Stimulated activated CD4-positive, alpha-beta T cell treated with anti-CD3 and anti-CD28 coated beads, Interleukin-4, amount 100 ng/mL, for 48 hours (primary cell): ENCODE measurements at places on chromosomes 3 and 15.

- DNase-seq: no peak
Observed at GRCh38 chr15:98551936-98552562, 96.3 kb upstream of the IGF1R start.

- DNase-seq: no peak
Observed at GRCh38 chr3:8990266-8991215, 27.3 kb upstream of the RAD18 start.

DNA sequence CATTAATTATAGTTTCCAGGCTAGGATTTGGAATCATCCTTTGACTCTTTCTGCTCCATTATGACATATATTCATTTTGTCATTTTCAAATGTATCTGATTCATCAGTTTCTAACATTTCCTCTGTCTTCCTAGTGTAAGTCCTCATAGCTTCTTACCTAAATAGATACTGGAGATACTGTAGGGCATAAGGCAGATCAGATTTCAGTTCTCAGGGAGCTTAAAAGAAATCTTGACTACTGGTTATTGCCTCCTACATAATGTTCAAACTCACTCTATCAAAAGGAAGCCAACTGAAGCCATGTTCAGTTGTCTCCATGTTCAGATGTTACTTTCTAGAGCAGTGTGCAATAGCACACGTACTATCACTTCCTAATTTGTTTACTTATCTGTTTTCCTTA lies 29.6 kb upstream of the CTDSPL2 start:
- no peak for DNase-seq

DNA sequence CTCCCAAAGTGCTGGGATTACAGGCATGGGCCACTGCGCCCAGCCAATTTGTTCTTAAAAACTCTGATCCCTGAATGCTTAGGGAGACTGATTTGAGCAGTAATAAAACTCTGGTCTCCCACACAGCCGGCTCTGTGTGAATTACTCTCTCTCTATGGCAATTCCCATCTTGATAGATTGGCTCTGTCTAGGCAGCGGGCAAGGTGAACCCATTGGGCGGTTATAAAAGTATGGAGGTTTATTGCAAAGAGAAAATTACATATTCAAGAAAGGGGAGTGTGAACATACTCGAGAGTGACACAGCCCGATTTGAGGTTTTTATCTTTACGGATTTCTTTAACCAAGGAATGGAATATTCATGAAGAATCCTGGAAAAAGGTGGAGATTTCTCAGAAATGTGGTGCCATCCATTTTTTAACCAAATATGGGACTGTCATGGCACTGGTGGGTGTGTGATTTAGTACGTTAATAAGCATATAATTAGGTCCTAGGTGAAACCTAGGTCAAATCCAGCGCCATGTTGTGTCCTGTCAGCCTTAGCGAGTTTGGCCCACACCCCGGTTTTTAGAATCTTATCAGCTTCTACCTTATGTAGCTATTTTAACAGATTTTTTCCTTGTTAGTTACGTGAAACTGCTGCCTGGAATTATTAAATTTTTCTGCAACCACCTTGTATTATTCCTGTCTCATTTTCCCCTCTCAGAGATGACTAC lies 7.2 kb upstream of the GMPS start:
- no peak for DNase-seq

- no peak for DNase-seq
Observed at GRCh38 chr3:71987089-71987735, 202.3 kb upstream of the PROK2 start.

- DNase-seq: no peak
Observed at GRCh38 chr3:155362808-155363689, 69.6 kb upstream of the STRIT1 start.

- no peak for DNase-seq
Observed at GRCh38 chr3:60217156-60217911, 1033.9 kb downstream of the FHIT start.

- no peak for DNase-seq
Observed at GRCh38 chr3:114379266-114379665, 85.4 kb downstream of the TIGIT start.

GRCh38 chr15:70152070-70152480 lies 54.4 kb upstream of the TLE3 start:
- no peak for DNase-seq

DNA sequence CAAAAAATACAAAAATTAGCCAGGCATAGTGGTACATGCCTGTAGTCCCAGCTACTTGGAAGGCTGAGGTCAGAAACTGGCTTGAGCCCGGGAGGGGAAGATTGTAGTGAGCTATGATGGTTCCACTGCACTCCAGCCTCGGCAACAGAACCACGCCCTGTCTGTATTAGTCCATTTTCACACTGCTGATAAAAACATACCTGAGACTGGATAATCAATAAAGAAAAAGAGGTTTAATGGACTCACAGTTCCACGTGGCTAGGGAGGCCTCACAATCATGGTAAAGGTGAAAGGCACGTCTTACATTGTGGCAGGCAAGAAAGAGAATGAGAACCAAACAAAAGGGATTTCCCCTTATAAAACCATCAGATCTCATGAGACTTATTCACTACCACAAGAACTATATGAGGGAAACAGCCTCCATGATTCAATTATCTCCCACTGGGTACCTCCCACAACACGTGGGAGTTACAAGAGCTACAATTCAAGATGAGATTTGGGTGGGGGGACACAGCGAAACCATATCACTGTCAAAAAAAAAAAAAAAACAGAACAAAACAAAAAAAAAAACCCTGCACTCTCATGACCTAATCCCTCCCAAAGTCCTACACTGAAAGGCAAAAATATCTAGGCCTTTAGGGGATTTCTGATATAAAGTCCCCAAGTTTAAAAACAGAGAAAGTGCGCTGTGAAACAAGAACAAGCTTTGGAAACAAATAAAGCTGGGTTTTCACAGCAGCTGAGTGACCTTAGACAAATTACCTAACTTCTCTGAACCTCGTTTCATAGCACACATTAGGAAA lies 224.7 kb downstream of the IGSF11 start:
- no peak for DNase-seq

- no peak for DNase-seq
Observed at GRCh38 chr15:31975830-31976229, 54.5 kb upstream of the CHRNA7 start.

- no peak for DNase-seq
Observed at GRCh38 chr3:155859859-155860258, 5.6 kb upstream of the SLC33A1 start.

GRCh38 chr3:152381881-152382295 lies 113.2 kb downstream of the MBNL1 start:
- no peak for DNase-seq

- DNase-seq: no peak
Observed at GRCh38 chr15:71612869-71613268, 197.5 kb upstream of the NR2E3 start.

GRCh38 chr3:69738315-69738714 lies 949 bp upstream of the MITF start:
- no peak for DNase-seq

DNA sequence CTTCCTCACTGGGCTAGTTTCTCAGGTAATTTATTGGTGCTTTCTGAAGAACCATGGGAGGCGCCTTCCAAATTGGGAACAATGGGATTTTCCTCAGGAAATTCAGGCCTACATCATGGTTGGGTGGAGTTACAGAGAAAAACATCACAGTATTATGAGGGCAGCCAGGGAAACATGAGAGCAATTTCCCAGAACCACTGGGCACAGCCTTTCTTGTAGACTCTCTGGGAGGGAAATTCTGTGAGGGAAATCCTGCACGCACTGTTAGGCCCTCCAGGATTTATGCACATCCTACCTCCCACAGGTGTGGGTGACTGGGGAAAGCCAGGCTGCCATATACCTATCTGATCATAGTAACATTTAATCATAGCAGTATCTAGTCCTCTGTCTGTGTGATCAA lies 13.2 kb downstream of the POPDC2 start:
- no peak for DNase-seq

- DNase-seq: peak; percentile 82
Observed at GRCh38 chr3:31532587-31533168, at the start of gene STT3B. STT3B (plus strand) TSS chr3:31532925; CDS start chr3:31532999, 74 bp downstream.

GRCh38 chr3:59469948-59470723 lies 420.3 kb upstream of the CFAP20DC start:
- no peak for DNase-seq

DNA sequence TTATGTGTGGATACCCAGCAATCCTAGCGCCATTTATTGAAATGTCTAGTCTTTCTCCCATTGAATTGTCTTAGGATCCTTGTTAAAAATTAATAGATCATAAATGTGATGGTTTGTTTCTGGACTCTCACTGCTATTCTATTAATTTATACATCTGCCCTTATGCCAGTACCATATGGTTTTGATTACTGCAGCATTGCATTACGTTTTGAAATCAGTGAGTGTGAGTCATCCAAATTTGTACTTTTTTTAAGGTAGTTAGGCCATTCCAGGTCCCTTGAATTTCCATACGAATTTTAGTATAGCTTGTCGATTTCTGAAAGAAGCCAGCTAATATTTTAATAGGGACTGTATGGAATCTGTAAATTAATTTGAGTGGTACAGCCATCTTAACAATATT lies 648.6 kb upstream of the ZNF385D start:
- no peak for DNase-seq

GRCh38 chr15:42681119-42681518 lies 55.8 kb downstream of the CDAN1 start:
- DNase-seq: no peak

DNA sequence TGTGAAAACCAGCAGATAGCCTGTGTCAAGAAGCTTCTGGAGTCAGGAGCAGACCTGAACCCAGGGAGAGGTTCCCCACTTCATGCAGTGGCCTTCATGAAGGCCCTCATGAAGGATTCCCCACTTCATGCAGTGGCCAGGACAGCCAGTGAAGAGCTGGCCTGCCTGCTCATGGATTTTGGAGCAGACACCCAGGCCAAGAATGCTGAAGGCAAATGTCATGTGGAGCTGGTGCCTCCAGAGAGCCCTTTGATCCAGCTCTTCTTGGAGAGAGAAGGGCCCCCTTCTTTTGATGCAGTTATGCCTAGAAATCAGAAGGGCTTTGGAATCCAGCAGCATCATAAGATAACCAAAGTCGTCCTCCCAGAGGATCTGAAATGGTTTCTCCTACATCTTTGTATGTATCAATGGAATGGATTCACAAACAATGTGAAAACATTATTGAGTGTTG lies 103.9 kb upstream of the CHD2 start:
- no peak for DNase-seq

- DNase-seq: no peak
Observed at GRCh38 chr15:90230071-90230494, 3.7 kb downstream of the CIB1 start.

GRCh38 chr3:10419637-10420232 lies 85.7 kb downstream of the ATP2B2 start:
- DNase-seq: peak; percentile 31

- DNase-seq: no peak
Observed at GRCh38 chr3:79917561-79917960, 149.8 kb upstream of the ROBO1 start.

GRCh38 chr3:155391104-155391503 lies 97.6 kb upstream of the STRIT1 start:
- DNase-seq: no peak

DNA sequence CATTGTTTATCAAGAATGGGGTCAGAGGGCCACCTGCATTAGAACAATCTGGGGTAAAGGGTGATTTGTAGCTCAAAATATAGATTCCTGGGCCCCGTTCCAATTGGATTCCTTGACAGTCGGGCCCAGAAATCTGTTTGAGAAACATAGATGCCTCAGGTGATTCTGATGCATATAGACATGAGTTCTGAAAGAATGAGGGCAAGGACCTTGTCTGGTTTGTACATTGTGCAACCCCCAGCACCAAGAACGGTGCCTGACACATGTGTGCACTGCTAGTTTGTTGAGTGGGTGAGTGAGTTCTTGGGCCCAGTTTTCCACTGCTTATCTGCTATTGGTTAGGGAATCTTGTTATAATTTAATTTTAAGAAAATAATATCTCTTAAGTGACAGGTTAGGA lies 16.6 kb downstream of the CRYBG3 start:
- DNase-seq: no peak

DNA sequence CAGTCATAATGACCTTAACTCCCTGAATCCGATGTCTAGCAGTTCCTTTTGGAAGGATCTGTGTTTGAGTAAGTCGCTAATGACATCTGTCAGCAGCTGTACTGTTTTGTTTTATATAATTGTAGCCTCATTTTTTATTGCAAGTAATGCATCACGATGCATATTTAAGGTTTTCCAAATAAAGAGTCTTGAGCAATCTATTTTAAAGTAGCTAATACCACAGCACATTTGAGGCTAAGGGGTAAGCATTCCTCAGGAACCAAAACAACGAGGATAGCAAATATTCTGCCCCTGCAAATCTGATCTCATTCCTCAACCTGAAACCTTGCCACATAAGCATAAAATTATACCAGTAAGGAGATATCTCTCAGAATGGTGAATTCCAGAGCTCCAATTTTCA lies 98.7 kb downstream of the TBC1D5 start:
- DNase-seq: no peak

GRCh38 chr3:14539742-14540491 lies at the start of gene GRIP2:
GRIP2 (minus strand) TSS chr3:14540342; CDS start chr3:14540308, 34 bp downstream.
- DNase-seq: no peak

GRCh38 chr3:170144437-170144843 lies 37.1 kb downstream of the PHC3 start:
- DNase-seq: no peak

DNA sequence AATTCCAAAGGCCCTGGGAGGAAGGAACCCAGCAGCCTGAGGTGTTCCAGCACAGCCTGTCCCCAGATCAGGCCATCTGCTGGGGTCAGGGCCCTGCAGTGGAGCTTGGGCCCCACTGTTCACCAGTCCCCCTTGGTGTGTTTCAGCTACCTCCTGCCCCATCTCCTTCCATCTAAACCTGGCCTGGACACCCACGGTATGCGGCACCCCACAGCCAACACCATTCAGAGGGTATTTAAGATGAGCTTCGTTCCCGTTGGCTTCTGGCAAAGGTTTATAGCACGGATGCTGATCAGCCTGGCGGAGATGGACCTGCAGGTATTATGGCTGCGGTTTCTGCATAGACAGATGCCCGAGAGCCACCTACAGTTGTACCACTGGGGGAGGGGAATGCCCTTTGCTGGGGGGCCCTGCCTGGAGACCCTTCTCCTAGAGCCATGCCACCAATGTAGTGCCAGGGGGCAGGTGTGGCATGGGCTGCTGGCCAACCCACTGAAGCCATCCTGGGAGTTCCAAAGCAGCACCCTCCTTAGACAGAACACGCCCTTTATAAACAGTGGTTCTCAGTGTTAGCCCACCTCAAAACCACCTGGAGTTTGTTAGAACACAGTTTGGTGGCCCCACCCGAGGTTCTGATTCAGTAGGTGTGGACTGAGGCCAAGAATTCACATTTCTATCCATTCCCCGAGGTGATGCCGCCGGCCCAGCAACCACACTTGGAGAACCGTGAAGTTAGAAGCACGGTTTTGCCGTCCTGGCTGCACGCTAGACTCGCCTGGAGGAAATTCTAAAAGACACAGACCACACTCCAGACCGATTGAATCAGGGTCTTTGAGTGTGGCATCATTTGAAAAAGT lies 126.9 kb downstream of the LRRK1 start:
- DNase-seq: no peak

DNA sequence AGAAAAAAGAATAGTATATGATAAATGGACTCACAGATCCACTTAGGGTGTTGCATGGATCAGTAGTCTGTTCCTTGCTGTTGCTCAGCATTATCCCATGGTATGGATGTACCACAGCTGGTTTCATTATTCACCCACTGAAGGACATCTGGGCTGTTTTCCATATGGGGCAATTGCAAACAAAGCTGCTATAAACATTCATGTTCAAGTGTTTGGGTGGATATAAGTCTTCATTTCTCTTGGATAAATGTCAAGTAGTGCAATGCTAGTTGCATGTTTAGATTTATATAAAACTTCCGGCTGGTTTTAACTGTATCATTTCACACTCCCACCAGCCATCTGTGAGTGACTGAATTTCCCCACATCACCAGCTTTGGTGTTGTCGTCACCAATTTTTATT lies 137.7 kb downstream of the ASB7 start:
- DNase-seq: no peak
